Suppressor macrophage (primary cell): ENCODE measurements at places on chromosomes 5 and 9.

GRCh38 chr5:34659168-34659567, 3.0 kb downstream of the RAI14 start:
- DNase-seq, result no peak

DNA sequence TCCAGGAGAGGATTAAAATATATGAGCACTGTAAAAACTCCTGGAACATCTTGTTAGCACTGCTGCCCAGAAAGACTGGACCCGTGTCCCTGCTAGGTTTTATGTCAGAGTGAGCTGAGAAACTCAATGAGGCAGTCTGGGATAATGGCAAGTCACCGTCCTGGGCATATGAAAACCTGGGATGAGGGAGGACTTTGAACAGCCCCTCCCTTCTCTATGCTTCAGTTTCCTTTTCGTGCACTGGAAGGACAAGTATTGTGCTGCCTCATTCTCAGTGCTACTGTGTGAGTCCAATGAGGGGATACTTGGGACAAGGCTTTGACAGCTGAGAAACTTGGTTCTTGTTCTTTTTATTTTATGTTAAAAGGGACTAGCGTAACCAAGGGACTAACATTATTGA, 143.0 kb upstream of the SHB start:
- DNase-seq, result no peak

GRCh38 chr9:123615381-123615780, 259.4 kb downstream of the CRB2 start:
- no peak for DNase-seq

DNA sequence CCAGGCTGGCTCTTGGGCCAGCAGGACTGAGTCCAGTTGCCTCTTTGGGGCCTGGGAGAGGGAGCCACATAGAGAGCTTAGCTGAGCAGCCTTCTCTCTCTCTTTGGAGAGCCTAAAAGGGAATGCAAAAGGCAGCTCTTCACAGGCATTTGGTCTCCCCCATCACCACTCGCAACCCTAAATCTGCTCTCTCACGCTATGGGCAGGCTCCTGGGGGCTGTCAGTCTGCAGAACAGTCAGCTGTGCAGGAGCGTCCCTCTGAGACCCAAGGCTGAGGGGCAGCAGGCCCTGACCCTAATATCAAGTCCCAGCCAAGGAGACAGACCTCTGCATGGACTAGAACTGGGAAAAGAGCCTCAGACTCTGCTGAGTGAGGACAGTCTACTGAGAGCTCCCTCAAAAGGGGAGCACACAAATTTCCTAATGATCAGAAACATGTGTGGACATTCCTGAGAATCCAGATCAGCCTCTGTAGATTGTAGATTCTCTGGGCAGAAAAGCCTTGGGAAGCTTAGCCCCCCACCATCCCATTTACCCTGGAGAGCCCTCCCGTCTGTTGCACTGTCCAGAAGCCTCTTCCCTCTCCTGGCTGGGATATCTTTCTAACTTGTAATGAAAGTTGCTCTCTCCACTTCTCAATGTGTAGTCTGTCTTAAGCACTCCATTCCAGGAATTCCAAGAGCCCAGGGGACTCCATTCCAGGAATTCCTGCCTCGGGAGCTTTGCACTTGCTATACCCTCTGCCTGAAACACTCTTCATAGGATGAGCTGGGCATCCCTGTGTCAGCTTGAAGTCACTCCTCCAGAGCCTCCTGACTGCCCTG, 79.4 kb downstream of the FAM114A2 start:
- no peak for DNase-seq

GRCh38 chr9:107227774-107228173, 55.3 kb upstream of the RAD23B start:
- DNase-seq, result no peak

DNA sequence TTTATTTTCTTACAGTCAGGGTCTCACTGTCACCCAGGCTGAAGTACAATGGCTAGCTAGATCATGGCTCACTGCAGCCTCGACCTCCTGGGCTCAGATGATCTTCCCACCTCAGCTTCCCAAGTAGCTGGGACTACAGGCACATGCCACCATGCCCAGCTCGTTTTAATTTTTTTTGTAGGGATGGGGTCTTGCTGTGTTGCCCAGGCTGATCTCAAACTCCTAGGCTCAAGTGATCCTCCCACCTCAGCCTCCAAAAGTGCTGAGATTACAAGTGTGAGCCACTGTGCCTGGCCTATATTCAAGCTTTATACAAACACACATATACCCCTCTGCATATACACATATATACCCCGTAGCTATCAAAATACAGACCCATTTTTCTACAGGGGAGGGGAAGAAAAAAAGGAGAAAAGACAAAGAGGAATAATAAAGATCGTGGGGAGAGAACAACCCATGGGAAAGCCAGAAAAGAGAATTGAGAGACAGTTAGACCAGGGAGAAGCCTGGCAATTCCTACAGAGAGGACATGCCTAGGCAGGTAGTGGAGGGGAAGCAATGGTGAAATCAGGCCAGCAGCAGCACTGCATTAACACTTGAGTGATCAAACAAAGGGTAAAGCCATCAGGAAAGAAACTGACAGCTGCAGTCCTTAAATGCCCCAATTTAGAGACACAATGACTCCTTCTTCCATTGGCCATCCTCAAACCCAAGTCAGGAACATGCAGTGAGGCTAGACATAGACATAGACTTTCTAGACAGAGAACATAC, 102.7 kb downstream of the EFNA5 start:
- DNase-seq, result no peak

- DNase-seq, result no peak
Observed at GRCh38 chr5:99019812-99020697, 91.2 kb upstream of the CHD1 start.

- no peak for DNase-seq
Observed at GRCh38 chr9:8457055-8457454, 657.5 kb upstream of the DMAC1 start.

- no peak for DNase-seq
Observed at GRCh38 chr5:100595152-100595811, 60.1 kb downstream of the FAM174A start.
